RPMI7951 (cell line): ENCODE measurements at places on chromosomes 1 and 21.
A peak's percentile ranks its signal among the peaks of the same experiment; 100 is the strongest.

DNA sequence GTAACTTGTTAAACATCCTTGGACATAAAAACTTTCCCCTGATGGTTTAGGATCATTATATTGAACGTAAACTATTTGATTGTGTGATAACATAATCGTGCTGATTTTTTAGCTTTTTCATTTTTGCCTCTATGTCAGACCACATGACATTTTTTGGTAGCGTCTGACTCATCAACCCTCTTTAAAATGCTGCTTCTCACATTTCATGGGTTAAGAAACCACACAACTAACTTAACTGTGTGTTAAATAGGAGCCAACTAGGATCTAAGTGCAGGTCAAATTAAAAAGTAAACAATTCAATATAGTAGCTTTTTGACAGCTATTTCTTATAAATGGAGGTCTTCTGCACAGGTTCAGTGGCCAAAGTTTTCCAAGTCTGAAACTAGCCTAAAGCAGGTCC lies 9.8 kb downstream of the BTG3 start:
- peak; percentile 57 for DNase-seq

DNA sequence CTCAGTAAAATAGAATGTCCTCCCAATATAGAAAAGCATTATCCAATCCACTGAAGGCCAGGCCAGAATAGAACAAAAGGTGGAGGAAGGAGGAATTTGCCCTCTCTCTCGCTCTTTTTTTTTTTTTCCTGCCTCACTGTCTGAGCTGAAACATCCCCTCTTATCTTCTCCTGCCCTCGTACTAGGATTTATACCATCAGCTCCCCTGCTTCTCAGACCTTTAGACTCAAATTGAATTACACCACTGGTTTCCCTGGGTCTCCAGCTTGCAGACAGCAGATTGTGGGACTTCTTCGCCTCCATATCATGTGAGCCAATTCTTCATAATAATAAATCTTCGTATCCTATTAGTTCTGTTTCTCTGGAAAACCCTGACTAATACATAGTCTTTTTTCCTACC lies 4.9 kb upstream of the ZMYM6 start:
- DNase-seq = no peak

DNA sequence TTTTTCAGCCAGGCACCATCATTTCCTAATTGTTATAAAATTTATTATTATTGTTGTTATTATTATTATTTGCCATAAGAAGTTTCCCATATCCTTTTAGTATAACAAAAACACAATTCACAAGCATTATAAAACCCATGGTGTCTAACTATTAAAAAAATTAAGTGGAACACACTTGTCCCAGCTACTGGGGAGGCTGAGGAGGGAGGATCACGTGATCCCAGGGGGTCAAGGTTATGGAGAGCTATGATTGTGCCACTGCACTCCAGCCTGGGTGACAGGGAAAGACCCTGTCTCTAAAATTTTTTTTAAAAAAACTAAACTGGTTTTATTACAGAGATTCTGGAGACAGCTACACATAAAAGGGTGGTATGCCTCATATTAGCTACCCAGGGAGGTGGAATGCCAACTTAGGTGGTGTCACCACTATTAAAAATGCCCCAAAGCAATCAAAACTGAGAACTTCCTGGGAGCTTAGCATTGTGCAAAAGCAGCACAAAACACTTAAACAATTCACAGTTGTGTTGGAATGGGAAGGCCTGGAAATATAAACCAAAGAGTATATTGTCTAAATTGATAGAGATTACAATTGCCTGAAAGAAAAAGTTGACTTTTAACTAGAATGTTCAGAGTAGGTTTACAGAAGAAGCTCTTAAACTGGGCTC lies 8.7 kb upstream of the RGS4 start:
- DNase-seq = no peak

DNA sequence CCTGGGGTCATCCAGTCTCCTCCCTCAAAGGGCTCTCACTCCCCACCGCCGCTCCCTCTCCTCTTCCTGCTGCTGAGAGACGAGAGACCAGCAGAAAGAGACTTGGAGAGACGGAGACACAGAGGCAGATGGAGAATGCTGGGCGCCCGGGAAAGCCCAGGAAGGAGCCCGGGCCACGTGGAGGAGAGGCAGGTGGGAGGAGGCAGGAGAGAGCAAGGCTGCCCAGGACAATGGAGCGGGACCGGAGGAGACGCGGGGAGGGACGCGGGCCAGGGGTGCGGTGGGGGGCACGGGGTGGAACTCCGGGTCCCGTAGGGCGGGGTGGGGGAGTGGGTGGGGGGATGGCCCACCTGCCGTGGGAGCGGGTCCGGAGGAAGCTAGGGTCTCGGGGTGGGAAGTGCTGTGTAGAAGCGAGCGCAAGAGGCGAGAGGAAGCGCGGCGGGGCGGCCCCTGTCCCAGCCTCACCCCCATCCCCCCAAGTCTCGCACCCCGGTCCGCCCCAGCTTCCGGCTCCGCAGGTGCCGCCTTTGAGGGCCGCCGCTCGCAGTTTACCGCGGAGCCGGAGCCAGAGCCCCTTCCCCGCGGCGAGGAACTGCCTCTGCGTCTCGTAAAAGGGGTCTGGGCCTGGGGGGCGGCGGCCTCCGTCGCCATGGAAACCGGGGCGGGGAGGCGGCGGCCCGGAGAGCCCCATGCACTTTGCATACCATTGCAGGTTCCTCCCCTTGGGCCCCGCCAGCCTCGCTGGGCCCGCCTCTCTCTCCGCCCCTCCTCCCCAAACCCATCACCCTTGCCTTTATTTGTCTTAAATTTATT lies 11.7 kb upstream of the EPHA2 start:
- DNase-seq = no peak

GRCh38 chr1:54325284-54325683 lies 80.9 kb downstream of the SSBP3 start:
- no peak for DNase-seq

DNA sequence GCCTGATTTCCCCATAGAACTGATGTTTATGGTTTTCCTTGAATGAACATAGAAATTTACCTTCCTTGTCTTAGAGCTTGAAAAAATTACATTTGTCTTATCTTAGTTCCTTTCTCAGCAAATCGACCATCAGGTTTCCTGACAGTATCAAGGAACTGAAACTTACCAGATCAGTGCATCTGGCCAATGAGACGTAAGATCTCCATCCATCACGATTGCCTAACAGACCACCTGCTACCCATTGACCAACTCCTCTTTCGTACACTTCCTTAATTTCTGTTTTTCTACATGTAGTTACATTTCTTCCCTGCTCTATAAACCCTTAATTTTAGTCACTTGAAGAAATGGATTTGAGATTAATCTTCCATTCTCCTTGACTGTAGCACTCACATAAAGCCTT lies 57.4 kb upstream of the TMPRSS15 start:
- DNase-seq = no peak

GRCh38 chr1:242602001-242602400 lies 77.5 kb upstream of the PLD5 start:
- no peak for DNase-seq

- DNase-seq = no peak
Measured at GRCh38 chr1:245684166-245684565, 529.4 kb downstream of the KIF26B start.

DNA sequence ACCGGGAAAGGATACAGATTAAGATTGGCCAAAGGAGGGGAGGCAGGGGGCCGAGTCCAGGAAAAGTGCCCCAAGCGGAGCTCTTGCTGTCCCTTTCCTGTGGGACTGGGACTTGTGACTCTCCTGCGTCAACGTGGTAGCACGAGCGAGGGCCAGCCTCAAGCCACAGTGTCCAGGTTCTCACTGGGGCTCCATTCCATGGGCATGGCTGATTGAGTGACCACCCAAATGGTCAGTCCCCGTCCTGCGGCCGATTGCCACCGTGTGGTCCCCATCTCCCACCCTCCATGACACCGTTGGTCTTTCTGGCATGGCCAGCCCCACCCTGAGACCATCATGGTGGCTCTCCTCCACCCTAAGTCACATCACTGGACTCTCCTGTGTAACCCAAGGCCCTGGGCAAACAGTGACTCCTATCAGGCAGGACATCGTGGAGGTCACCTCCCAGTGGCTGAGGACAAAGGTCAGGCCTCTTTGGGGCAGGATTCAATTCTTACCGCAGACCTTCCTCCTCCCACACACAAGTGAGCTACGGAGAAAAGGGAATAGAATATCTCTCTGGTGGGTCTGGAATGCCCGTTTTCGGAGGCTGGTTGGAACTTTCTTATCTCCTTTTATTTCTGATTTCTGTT lies 8.9 kb upstream of the C1orf174 start:
- DNase-seq = no peak

DNA sequence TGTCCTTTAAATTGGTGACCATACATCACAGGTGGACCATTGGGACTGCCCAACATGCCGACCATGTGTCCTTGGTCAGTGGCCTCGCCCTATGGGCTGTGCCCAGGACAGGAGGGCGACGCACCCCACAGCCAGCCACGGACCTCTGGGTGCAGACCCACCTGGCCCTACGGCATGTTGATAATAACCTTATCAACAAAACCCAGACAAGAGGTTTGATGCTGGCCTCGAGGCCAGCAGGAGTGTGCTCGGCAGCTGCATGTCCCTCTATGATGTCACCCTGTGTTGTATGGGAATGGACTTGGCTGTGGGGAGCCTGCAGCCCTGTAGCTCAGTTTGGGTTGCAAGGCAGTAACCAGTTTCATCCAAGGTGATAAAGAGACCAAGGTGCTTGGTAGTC lies 32.1 kb downstream of the SLC37A1 start:
- no peak for DNase-seq

DNA sequence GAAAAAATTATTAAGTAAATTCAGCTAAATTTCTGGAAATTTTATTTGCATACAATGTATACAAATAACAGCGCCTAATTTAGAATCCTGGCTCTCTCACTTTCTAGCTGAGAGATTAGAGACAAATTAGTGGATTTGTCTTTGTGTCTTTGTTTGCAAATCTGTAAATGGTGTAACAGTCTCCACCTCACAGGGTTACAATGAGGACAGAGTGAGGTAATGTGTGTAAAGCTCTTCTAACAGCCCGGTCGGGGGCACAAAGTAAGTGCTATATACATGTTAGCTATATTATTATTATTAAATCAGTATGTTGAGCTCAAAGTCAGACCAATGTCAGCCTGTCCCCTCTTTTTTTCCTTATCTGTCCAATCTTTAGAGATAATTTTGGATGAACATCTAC lies 5.0 kb upstream of the ADAMTSL4 start:
- no peak for DNase-seq

GRCh38 chr1:2523891-2524609 lies 2.3 kb downstream of the PANK4 start:
- DNase-seq = no peak

- no peak for DNase-seq
Measured at GRCh38 chr1:212124690-212125582, 89.4 kb downstream of the DTL start.

GRCh38 chr1:164443836-164444235 lies 115.1 kb upstream of the PBX1 start:
- no peak for DNase-seq

- no peak for DNase-seq
Measured at GRCh38 chr1:12148958-12149790, 17.6 kb upstream of the TNFRSF1B start.

DNA sequence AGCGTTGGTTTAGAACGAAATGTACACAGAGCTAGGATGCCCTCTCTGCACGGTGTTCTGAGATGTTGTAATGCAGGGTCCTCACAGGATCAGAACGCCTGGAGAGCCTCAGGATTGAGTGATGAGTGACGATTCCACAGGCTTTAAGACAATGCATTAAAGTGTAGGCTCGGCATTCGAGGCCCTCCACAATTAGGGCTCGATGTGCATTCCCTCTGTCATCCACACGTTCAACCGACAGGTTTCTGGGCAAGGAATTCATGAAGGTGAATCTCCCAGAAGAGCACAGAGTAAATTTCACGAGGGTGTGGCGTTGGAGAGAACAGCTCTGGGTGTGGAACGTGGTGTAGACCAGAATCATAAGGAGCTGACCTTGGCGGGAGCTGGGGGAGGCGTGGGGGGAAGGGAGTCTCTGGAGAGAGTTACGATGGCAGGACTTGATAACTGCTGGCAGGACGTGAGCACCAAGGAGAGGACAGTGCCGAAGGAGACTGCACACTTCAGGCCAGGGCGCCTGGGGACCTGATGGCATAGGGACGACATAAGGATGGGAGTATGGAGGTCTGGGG lies 51.0 kb upstream of the EFHD2 start:
- no peak for DNase-seq

DNA sequence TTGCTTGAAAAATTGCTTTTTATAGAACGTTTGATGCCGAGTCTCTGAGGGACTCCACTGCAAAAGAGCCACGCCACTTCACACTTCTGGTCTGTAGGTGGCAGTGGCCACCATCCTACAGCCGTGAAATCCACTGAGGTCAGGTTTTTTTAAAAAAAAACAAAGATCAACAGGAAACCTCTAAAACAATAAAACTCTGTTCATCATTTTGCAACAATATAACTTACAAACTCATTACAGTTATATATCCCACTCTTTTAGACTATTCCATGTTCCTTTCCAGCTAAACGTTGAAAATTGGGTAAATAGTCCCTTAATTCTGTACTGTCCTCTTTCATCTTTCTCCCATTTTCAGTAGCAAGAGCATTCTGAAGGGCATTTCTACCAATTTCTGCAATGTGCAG lies 64.6 kb upstream of the FMN2 start:
- peak; percentile 45 for DNase-seq

DNA sequence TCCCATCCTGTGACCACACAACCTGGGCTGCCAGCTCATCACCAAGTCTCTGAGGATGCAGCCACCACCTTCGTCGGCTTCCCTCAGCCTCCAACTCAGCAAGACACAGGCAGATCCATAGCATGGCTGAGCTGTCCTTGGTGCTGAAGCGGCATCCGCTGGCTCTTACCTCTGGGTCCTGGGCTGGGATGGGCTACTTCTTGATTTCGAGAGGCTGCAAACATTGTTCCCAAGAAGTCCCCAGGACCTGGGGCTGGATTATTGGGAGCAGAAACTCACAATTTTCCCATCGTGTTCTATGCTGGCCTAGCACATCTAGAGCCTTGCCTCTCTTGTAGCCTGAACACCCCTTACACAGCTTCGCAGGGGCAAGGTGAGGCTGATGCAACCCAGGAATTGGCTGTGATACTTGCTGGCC lies 24.9 kb upstream of the C1QA start:
- DNase-seq = peak; percentile 55

DNA sequence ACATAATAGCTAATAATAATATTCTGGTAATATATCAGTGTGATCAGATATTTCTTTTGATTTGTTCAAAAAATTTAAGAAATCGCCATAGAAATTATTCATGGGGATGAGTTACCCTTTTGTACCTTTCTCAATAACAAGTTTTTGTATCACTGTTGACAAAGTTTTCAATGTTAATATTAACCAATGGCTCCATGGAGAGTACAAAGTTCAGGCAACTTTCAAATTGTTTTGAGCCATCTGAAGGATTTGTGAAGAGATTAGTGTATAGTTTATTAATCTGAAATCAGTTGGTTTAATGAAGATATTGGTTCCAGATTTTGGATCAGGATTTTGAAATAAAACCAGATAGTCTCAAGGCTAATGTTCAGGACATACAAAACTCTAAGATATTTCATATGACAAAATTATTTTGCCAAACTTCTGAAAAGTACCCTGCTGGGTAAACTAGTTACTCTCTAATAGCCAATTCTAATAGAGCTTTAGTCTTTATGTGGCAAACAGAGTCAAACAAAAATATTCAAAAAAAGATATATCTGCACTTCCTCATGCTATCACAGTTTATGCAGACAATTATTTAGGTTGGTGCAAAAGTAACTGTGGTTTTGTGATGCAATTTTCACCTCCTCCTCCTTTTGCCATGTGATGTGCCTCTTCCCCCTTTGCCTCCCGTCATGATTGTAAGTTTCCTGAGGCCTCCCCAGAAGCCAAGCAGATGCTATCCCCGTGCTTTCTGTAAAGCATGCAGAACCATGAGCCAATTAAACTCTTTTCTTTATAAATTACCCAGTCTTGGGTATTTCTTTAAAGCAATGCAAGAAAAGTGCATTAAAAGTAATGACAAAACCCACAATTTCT lies 1105.0 kb downstream of the PLA2G4A start:
- no peak for DNase-seq

- no peak for DNase-seq
Measured at GRCh38 chr1:12049616-12050015, 13.5 kb upstream of the TNFRSF8 start.
